OCI-LY7 (cell line): ENCODE measurements at places on chromosomes 5 and 9.

DNA sequence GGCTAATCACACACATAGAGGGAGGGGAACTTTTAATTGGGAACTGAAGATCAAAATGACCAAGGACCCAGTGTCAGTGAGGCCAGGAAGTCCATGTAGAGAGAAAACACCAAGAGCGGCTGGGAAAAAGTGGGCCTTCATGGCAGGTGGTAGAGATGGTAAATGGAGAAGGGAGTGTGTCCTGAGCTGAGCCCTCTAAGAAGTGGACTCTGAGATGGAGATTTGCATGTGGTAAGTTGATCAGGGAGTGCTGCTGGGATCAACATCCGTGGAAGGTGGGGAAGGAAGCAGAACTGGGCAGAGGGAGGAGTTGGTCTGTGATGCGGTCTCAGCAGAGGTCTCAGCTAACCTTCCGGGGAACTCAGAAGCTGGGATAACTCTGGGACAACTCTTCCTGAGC is 18.9 kb upstream of the PDZD2 start:
- DNase-seq, result no peak

DNA sequence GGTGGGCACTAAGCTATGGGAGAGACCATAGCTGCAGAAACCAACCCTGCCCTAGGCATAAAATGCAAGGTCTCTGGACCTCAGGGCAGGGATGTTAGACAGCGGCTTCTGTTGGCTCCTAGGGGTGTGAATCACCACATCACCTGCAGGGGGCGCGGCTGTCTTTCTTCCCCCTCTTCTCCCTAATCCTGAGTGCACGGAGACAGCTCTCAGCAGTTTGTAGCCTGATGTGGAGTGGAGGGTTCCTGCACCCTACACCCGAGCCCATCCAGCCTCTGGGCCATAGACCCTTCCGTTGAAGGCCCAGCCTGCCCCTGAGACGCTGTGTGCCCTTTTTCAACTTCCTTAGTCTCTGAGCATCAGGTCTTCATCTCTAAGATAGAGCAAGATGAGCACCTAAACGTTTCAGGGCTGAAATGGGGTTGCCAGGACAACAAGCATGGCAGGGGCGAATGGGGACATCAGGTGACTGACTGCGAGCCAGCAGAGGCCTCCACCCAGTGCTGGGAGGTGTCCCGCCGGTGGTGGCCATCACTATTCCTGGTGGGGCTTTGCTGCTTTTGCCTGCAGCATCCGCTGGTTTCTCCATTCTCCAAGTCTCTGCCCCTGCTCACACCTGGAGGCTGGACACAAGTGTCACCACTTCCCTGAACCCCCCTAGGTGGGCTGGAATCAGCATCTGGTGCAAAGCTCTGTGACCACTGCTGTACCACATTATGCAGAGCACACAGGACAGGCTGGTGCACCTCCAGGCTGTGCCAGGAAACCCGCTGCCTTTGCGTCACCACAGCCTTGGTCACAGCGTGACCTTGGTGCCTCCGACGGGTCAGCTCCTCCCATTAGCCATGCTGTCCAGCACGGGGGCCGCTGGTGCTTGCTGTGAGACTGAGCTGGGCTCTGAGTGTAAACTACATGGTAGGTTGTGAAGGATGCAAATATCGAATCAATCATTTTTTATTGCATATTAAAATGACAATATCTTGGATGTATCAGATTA is 2.5 kb upstream of the SEC16A start:
- DNase-seq, result peak; percentile 77

- DNase-seq, result peak; percentile 76
These were observed 4.1 kb upstream of the DNAJB5 start for GRCh38 chr9:34985311-34985899.

- DNase-seq, result no peak
These were observed 11.9 kb upstream of the GALNT10 start for GRCh38 chr5:154178661-154179060.

DNA sequence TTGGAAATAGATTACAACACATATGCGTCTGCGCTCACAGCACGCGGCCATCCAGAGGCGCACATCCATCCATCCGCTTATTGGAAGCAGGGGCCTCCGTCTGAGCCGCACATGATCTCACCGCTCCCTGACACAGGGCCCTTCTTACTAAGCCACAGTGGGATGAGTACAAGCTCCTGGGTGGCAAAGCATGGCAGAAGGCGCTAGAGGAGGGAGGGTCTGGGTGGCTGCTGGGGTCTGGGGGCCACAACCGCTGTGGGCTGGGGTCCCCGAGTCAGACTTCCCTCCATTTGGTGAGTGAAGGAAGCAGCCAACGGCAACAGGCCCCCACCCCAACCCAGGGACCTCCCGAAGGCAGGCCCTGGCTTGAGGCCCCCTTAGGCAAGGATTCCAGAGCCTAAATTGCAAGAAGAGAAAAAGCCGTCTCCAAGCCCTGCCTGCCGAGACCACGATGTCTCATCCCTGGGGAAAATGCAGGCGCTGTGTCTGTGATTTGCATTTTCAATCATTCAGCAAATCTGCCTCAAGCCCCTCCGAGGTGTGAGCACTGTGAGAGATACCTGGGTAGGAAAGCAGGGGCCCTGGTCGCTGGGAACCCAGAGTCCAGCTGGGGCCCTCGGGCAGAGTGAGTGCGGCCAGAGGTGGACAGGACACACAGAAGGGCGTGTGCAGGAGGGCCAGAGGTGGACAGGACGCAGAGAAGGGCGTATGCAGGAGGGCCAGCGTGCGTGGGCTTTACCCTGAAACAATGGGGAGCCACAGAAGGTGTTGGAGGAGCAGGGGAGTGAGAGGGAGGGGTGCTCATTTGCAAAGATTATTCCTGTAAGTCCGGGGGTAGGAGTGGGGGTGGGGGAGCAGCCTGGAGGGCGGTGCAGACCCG is 135.7 kb downstream of the OLFM1 start:
- no peak for DNase-seq

- DNase-seq, result no peak
These were observed 9.1 kb downstream of the PRDM6 start for GRCh38 chr5:123097871-123098735.

DNA sequence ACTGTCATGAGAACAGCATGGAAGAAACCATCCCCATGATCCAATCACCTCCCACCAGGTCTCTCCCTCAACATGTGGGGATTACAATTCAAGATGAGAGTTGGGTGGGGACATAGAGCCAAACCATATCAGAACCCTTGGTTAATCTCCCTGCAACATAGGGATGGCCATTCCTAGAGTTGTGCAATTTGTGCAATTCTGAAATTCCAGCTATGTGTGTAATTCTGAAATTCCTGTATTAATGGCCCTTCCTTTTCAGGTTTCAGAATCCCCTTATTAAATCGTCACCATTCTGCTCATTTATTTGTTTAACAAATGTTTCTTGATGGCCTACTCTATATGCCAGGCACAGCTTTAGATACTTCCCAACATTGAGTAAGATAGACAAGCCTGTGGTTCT is 282.6 kb downstream of the SMARCA2 start:
- no peak for DNase-seq

DNA sequence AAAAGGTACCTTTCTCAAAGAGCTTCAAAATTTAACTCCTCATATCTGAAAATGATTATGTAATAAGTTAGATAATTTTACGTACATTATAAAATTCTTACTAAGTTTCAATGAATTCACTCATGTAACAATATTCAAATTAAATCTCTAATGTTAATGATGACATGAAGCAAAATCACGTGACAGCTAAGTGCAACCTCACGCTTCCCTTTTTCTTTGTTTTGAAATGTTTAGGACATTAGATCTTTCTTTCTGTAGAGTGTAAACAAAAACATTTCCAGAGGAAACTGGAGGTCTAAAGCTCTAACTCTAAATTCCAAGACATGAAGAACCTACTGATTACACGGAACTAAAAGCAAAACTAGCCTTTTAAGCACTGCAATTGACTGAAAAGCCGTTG is 227.3 kb upstream of the TBCA start:
- no peak for DNase-seq

- peak; percentile 72 for DNase-seq
These were observed 41.0 kb upstream of the ANGPTL2 start for GRCh38 chr9:127163409-127163808.

- DNase-seq, result no peak
These were observed 262.1 kb downstream of the GABRB2 start for GRCh38 chr5:161284445-161284844.

DNA sequence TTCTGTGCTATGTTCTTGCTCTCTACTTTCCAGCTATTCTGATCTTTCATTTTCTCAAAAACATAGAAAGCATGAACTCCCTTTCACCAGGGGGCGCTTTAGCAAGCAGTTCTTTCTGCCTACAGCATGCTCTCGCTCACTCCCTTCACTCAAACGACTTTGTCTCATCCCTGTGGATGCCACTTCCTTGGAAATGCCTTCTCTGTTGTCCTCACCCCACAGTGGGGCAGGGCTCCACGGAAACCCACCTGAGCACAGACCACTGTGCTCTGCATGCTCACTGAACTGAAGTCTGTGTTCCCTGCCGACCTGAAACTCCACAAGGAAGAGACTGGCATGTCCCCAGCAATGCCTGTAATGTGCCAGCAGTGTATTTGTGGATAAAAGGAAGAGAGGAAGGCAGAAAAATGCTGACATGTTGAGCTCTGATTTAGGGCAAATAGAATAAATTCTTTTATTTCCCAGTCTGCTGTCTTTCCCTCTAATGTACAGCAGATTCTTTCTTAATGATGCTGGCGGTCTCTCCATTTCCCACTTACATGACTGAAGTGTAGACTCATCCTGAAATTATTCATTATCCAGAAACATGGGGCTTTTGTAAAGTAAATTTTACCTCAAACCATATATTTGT is 4.9 kb upstream of the ROR2 start:
- peak; percentile 40 for DNase-seq

DNA sequence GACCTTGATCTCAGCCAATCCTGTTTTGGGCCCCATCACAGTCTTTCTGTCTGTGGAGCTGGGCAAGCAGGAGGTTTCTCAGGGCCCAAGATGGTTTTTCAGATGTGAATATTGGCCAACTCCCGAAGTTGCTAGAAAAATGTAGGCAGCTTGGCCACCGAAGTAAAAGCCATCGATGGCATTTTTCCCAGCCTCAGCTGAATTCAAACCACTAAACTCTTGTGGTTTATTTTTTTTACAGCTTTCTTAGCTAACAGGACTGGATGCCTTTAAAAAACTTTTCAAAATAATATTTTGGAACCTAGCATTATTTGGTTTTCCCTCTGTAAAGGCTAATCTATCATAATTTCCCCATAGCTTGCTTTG is 102.5 kb upstream of the ERCC6L2 start:
- DNase-seq, result no peak

GRCh38 chr5:127306647-127307046 is 16.1 kb downstream of the MEGF10 start:
- DNase-seq, result no peak

GRCh38 chr9:112354081-112354743 is 20.8 kb upstream of the PTBP3 start:
- DNase-seq, result no peak

GRCh38 chr5:80804332-80804731 is 149.5 kb upstream of the DHFR start:
- DNase-seq, result no peak

GRCh38 chr5:65951330-65951729 is 25.0 kb downstream of the ERBIN start:
- DNase-seq, result no peak

DNA sequence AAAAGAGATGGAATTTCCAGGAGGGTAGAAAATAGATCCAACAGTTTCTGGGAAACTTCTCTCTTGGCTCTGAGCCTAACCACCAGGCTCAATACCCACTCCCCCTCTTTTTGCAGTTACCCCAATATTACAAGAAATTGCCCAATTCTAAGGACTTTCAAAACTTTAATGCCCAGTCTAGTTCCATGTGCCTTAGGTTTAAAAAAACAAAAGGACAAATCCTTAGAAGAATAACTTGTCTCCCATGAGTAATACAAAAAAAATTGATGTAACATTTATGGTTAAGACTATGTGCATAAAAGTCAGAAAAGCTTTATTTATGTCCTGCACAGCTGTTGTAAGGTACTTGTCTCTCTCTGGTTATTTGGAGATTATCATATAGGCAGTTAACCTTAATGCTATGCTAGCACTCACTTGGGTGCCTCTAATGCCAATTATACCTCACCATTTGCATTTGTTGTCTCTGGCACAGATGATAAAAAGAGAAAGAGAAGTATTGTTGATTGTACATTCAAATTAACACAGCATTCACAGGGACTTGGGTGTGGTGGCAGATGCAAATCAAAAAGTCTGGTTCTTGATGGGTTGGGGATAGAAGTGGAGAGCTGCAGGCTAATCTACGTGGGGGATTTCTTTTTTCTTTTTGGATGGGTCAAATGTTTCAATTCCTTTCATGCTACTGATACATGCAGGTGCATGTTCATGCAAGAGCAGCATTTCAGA is 159.4 kb downstream of the PIK3R1 start:
- no peak for DNase-seq

DNA sequence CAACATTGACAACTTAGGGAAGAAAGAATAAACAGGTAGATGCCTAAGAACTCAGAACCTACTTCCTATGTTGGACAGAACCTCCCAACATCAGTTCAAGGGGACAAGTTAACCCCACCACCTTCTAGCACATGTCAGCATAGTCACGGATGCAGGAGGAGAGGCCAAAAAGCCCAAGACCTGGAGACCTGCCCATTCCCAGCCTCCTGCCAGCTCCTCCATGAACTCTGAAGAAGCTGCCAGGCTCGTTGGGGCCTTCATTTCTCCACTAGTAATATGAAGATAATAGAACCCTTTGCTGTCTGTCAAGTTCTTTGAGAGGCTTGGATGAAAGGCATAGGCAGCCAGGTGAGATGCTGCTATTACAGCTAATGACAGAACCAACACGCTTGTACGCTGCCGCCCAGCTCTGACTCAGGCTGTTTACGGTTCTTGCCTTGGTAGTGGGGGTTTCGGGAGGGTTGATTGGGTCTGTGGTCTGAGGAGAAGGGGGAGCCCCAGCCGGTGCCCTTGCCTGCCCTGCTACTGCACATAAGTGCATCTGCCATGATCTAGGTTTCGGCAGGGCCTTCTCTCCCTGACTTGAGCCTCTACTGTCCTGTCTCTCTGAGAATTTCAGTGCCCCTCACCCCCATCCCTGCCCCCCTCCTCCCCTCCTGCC is 82.2 kb downstream of the NRG2 start:
- DNase-seq, result no peak

GRCh38 chr5:7186818-7187217 is 209.1 kb upstream of the ADCY2 start:
- DNase-seq, result no peak

DNA sequence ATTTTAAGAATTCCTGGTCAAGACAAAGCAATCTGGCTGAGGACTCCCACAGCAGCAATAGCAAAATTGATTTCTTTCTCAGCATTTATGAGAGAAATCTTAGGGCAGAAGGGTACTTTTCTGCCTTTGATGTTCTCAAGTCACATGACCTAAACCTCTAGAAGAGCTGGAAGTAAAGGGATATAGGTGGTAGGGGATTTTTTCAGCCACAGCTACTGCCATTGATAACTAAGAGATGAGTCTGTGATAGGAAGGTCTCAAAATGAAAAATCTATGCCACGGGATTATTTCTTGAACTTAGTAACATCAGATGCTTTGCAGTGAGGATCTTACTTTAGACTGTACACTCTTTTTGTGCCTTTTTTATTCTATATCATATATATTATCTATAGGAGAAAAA is 35.6 kb downstream of the IL6ST start:
- DNase-seq, result no peak
